Activated CD8-positive, alpha-beta memory T cell treated with anti-CD3 and anti-CD28 coated beads for 1 hour (primary cell): ENCODE measurements at places on chromosomes 13 and 19.
A peak's percentile ranks its signal among the peaks of the same experiment; 100 is the strongest.

- DNase-seq: no peak
These were observed 2.3 kb downstream of the ITGBL1 start for GRCh38 chr13:101454767-101455166.

DNA sequence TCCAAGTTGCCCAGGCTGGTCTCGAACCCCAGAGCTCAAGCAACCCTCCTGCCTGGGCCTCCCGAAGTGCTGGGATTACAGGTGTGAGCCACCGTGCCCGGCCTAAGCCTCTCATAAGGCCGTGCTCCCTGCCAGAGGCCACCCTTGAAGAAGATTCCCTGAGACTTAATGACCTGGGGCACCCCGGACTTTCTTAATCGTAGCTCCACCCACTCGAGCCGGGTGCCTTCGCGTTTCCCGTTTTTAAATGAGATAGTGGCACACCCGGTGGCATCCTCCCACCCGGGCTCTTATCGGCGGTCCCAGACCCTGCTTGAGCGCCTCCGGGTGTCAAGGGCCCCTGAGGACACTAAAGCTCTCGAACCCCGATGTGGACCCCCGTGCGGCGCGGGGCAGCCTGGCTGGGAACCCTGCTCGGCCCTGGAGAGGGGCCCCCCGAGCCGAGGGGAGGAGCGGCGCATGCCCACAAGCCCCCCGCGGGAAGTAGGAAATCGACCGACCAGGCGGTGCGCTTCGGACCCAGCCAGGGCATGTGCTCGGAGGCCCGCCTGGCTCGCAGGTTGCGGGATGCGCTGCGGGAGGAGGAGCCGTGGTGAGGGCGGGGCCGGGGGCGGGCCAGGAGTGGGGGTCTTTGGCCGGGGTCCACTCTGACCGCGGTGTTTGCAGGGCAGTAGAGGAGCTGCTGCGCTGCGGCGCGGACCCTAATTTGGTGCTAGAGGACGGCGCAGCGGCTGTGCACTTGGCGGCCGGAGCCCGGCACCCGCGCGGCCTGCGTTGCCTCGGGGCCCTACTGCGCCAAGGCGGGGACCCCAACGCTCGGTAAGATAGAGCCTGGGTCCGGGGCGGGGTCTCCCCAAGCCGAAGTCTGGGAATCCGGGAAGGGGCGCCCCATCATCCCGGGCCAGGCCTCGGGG is at the start of gene ANKLE1:
ANKLE1 (plus strand) TSS at position 511 of the 914 bp plus-strand sequence; CDS start at position 531, 20 bp downstream.
- DNase-seq: no peak

DNA sequence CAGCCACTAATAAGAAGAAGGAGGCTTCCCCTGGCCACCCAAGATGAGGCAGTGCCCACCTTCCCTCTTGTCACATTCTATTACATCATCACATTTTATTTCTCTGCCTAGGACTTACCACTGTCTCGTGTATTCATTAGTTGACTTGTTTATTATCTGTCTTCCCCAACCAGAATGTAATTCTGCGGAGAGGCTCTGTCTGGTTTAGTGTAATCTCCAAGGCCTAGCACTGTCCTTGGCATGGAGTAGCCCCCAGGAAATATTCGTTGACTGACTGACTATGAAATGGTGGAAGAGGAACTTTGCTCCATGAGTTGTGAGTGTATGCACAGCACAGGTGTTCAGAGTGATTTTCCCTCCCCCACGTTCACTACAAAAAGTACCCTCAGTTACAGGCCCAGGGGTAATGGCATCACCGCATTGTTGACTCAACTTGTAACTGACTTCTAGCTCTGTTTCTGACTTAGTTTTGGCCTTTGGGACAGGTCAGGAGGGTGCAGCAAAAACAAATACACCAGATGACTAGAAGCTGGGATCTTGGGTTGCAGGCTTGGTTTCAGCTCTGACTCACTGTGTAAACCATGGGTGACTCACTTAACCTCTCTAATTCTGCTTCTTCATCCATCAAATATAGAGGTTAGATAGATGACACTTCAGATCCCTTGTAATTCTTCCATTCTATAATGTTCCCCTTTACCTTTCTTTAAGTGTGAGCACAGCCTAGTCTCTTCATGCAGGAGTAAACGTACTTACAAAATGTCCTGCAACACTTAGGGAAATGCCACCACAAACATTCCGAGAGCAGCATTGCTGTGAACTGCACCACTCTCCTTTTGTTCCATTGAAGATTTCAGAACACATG is 229.7 kb downstream of the KCNRG start:
- DNase-seq: no peak

DNA sequence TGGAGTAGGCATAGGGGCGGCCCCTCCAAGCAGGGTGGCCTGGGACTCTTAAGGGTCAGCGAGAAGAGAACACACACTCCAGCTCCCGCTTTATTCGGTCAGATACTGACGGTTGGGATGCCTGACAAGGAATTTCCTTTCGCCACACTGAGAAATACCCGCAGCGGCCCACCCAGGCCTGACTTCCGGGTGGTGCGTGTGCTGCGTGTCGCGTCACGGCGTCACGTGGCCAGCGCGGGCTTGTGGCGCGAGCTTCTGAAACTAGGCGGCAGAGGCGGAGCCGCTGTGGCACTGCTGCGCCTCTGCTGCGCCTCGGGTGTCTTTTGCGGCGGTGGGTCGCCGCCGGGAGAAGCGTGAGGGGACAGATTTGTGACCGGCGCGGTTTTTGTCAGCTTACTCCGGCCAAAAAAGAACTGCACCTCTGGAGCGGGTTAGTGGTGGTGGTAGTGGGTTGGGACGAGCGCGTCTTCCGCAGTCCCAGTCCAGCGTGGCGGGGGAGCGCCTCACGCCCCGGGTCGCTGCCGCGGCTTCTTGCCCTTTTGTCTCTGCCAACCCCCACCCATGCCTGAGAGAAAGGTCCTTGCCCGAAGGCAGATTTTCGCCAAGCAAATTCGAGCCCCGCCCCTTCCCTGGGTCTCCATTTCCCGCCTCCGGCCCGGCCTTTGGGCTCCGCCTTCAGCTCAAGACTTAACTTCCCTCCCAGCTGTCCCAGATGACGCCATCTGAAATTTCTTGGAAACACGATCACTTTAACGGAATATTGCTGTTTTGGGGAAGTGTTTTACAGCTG is at the start of the genes BRCA2 and ZAR1L:
BRCA2 (plus strand) TSS at position 271 of the 790 bp plus-strand sequence. CDS start 953 bp downstream, outside the sequence.
ZAR1L (minus strand) TSS at position 126 of the 790 bp plus-strand sequence. CDS start 3,438 bp downstream, outside the sequence.
- DNase-seq: peak; percentile 51

GRCh38 chr13:24180750-24181377 is 20.3 kb downstream of the SPATA13 start:
- no peak for DNase-seq

GRCh38 chr19:57075801-57076492 is 43.8 kb upstream of the USP29 start:
- no peak for DNase-seq

DNA sequence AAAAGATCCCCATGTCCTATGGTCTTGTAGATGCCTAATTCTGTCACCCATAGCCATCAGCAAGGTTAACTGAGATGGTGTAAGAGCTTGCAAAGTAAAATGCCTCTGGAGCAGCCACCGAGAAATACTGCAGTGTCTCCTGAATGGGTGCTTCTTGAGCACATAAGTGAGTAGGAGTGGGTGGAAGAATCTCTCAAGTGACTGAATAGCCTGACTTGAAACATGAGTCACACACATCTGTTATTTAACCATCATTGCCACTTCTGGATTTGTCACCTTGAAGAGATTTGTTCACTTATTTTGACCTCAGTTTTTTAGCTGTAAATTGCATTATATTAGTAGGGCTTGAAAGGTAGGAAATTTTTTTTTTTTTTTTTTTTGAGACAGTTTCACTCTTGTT is 2.3 kb downstream of the ZNF714 start:
- no peak for DNase-seq

DNA sequence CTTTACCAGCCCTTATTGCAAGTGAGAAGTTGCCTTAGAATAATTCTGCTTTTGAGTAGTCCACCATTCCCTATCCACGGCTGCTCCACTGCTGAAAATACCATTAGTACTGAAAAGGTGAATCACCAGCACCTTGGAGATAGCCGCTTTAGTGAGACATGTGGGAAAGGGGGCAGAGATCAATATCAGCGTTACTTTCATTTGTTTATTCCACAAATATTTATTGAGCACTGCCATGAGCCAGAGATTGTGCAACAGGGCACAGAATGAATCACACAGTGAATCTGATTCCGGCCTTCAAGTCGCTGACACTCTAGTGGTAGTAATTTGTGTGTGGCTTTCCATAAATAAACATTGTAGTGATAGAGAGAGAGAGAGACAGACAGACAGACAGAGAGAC is 31.5 kb upstream of the MYO16 start:
- no peak for DNase-seq

DNA sequence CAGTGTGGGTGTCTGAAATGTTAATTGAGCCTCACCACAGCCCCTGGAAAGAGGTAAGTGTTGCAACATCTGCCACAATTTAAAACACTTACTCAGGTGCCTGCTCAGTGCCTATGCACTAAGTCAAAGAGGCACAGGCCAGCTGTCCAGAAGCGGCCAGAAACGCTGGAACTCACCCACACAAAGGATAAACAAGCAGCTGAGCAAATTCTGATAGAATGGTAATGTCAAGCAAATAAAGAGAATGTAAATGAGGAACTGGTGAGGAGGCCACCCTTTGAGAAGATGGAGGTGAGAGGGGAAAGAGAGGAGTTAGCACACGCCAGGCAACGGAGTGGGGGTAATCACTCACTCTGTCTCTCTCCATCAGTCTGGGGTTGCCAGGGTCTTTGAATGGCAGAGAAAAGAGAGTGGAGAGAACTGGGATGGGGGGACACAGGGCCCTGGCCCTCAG is 67.7 kb upstream of the SERP2 start:
- DNase-seq: no peak

DNA sequence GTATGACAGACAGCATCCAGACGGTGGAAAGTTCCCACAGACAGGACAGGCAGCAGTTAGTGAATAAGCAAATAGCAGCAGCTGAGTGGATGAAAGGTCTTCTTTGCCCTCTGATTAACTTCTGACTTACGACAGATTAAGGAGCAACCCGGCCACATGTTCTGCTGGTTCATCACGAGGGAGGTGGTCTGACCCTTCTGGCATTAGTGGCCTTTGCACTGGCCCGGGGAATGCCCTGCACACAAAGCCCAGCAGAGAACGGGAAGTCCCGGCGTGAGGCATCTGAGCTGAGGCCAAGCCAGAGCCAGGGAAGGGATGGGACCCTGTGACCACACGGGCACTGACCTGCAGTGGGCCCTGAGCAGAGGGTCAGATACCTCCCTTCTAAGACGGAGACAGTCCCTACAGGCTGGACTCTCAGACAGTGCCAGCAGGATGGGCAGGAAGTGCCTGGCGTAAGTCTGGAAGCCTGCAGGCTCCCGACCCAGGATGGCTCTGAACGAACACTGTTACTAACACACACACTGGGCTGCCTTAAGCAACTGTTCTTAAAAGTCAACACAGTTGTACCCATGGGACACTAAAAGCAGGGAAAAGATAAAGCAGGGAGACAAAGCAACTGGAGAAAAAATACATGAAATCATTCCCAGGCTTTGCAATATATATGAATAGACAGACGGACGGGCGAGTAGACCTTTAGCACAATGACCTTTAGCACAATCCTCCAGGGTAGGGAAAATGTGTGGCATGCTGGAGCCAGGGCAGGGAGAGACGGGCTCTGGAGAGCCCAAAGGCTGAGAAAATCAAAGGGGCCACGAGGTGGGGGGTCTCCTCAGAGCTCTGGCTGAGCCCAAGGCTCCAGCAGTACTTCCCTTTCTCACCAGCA is 6.3 kb downstream of the C19orf12 start:
- no peak for DNase-seq

- no peak for DNase-seq
These were observed 69.1 kb upstream of the FLT1 start for GRCh38 chr13:28564030-28564429.

DNA sequence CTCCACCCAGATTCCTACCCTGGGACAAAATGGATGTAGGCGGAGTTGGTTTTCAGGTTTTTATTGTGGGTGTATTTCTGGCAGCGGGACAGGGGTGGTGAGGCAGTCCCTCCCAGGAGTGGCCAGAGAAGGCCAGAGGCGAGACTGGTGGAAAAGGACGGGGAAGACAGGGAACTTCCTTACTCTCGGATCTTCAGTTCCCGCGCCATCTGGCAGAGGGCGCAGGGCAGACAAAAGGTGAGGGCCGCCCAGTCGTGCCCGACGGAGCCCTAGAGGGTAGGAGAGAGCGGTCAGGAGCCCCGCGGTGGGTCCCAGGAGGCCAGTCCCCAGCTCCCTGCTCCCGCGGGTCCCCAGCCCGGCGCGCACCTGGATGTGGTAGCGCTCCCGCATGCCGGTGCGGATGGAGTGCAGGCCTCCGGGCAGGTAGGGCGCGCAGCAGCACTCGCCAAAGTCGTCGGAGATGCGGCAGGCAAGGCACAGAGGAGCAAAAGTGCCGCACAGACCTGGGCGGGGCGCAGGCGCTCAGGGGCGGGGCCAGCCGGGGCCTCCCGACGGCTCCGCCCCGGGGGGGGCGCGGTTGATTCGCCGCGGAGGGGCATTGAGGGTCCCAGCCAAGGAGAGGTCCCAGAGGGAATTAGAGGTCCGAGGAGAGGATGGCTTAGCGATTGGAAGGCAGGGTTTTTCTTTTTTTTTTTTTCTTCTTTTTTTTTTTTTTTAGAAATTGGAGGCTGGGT is 3.0 kb downstream of the CNFN start:
- DNase-seq: peak; percentile 19

- DNase-seq: no peak
These were observed 570.3 kb downstream of the PCDH9 start for GRCh38 chr13:66659701-66660467.

DNA sequence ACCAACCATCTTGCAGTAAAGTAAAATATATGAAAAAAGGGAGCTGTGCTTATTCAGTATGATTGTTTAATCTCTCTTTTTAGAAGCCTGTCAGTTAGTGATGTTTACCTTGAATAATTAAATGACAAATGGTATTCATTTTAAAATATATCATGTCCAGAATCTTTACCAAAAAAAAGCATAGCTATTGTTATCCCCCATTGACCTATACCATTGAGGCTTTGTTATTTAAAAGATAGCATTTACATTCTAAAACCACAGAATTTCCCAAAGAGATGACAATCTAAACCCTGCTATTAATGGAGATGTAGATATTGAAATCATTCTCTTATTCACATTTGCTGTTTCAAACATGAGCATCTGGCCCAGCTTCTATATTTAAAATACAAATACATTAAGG is 2.2 kb downstream of the CNMD start:
- no peak for DNase-seq
